Activated CD4-positive, alpha-beta memory T cell treated with anti-CD3 and anti-CD28 coated beads, Interleukin-2, amount 10 ng/mL, durations not matched to agents 7 days and 5 days (primary cell): ENCODE measurements at places on chromosomes 16 and 17. TPM values are rescaled to one million over a fixed set of nuclear protein-coding genes. Genes with fewer than 3 reads are reported as not detected.

DNA sequence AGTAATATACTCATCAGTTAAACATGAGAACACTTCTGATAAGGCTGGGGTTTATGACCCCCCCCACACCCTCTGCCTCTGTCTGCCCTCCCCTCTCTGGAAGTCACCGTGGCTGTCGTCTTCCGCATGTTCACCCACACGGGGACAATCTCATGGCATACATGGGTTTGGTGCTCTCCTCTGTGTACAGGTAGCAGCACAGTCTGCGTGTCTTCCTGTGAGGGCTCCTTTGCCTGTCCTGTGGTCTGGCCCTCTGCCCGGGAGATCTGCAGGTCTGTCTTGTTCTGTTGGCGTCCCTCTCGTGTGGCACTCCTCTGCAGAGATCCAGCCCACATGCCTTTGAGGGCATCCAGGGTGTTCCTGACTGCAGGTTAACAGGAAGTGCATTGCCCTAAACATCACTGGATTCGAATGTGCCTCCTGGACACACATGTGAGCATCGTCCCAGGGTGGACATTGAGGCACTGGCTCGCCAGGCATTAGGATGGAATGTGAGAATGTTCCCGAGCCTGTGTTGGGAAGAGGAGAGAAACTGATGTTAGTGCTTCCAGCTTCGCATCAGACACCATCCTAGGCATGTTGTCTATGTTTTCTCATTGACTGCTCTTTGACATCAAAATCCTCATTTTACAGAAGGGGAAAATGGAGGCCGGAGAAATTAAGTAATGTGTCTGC is 54.5 kb downstream of the NKD1 start:
- H3K4me1 ChIP-seq = peaks cover 3% of the 10 kb centered on the region
- DNase-seq = no peak
- H3K27me3 ChIP-seq = no peaks in the 10 kb centered on the region
- H3K27ac ChIP-seq = no peak overlapping the region

- H3K36me3 ChIP-seq = peaks cover 34% of the 10 kb centered on the region
- H3K27me3 ChIP-seq = no peaks in the 10 kb centered on the region
Measured at GRCh38 chr17:46092991-46093390, 93.9 kb downstream of the STH start.

DNA sequence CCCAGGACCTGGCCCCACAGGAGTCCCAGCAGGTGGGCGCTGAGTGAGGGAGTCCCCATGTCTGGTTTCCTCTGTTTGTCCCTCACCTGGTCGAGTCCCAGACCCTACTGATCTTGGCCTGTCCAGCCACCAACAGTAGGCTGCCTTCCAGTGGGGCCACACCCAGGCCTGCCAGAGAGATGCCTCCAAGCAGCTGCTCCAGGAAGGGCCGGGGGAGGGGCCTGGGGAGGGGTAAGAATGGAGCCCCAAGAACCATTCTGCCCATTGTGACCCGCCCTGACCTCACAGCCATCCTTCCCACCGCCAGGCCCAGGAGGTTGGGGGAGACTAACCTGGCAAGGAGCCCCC is 736 bp downstream of the SPATA20 start:
- peaks cover 19% of the 10 kb centered on the region for H3K27me3 ChIP-seq
- peak overlapping the region; percentile 73 for H3K4me3 ChIP-seq
- peaks cover 17% of the 10 kb centered on the region for H3K4me1 ChIP-seq
- no peak for DNase-seq

ERAL1 gene
- 34.6 TPM for total RNA-seq

DNA sequence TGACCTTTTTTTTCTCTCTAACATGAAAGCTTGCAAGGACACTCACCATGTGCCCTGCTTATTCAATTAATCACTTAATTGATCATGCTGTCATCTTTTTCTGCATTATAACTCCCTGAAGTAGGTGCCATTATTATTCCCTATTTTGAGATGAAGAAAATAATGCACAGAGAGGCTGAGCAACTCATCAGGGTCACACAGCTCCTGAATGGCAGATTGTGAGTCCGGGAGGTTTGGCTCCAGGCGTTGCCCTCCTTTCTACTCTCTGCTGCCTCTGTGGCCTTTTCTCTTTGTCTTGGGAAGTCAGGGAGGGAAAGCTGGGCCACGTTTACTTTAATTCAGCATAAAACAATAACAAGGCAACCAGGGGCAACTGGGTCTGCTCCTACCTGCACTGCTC is 17.2 kb upstream of the N4BP1 start:
- H3K4me3 ChIP-seq = no peak overlapping the region
- H3K4me1 ChIP-seq = peaks cover 34% of the 10 kb centered on the region
- H3K36me3 ChIP-seq = no peaks in the 10 kb centered on the region
- peaks cover 12% of the 10 kb centered on the region for H3K27me3 ChIP-seq
- H3K27ac ChIP-seq = no peak overlapping the region

DNA sequence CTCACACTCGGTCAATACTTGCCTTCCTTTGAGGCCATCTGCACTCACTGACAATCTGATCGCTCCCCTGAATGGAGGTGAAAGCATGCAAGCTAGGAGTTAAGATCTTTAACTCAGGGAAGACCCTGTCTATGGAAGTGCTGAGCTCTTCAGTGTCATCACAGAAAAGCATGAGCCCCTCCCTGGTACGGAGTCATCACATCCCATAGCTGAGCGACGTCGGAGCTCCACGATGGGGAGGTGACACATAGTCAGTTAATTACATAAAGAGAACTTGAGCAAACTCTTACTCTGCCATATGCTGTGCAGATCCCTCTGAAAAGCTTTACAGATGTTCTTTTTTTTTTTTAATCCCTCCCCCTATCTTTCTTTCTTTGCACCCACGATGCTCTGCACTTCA is 463.2 kb downstream of the WWOX start:
- no peaks in the 10 kb centered on the region for H3K27me3 ChIP-seq
- no peaks in the 10 kb centered on the region for H3K36me3 ChIP-seq
- DNase-seq = no peak
- peaks cover 11% of the 10 kb centered on the region for H3K4me1 ChIP-seq

- peaks cover 17% of the 10 kb centered on the region for H3K4me1 ChIP-seq
- H3K27me3 ChIP-seq = no peaks in the 10 kb centered on the region
- peaks cover 14% of the 10 kb centered on the region for H3K36me3 ChIP-seq
- no peak overlapping the region for H3K27ac ChIP-seq
- H3K4me3 ChIP-seq = no peak overlapping the region
Measured at GRCh38 chr17:45438931-45439610, 6.4 kb upstream of the ARHGAP27 start.

DNA sequence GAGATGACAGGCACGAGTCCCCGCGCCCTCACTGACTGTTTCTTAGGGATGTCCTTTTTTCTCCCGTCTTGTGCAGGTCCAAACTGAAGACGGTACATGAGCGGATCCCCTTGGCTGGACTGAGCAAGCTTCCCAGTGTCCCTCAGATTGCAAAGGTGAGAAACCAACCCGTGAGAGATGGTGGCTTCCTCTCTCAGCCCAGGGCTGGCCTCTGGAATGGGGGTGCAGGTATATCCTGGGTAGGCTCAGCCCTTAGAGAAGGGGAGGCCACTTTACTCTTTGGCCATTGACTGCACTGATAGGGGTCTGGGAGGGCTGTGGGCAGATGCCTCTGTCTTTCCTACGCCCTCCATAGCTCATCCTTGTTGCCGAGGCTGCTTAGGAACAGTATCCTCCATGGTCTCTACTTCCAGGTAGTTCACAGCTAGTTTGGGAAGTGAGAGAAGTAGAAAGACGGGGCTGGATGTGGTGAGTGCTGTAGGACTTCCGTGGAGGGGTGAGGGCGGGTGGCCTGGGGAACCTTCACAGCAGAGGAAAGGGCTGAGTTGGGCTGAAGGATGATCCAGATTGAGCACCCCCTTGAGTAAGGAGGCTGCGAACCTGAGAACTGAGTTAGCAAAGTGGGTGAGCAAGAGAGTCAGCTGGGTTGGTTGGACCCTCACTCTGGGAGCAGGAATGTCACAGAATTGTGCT is 83.0 kb downstream of the OR1D5 start:
- H3K4me3 ChIP-seq = no peak overlapping the region
- H3K27ac ChIP-seq = no peak overlapping the region
- H3K4me1 ChIP-seq = no peaks in the 10 kb centered on the region
- no peaks in the 10 kb centered on the region for H3K27me3 ChIP-seq

DNA sequence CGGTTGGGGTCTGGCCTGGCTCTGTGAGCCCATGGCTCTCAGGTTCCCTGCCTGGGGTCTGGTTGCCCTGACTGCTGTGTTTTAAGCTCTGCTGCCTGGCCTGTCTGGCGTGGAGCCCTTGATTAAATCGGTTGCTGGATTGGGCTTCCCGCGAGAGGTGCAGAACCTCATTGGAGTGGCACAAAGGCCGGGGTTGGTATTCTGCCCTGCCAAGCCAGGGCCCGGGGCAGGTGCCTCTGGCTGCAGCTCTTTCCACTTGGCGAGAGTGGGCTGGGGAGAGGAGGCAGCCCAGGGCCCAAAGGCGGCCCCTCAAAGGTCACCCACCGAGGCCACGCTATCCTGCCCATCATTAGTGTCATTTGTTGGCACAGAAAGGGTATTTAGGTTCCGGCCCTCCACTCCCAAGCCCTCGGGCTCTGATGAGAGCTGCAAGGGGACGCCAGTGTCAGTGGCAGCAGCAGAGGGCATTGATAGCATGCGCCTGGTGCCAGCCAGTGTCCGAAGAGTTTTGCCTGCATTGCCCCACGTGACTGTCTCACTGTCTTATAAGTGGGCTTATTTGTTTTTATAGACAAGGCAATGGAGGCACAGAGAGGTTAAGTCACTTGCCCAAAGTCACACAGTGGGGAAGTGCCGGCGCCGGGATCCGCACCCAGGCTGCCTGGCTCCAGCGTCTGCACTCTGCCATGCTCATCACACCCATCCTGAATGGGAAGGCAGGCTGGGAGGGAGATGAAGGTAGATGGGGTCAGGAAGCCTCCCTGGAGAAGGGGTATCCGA is 68.0 kb upstream of the CIBAR2 start:
- H3K27ac ChIP-seq = no peak overlapping the region
- H3K36me3 ChIP-seq = no peaks in the 10 kb centered on the region
- H3K4me3 ChIP-seq = no peak overlapping the region
- H3K4me1 ChIP-seq = no peaks in the 10 kb centered on the region
- H3K27me3 ChIP-seq = peaks cover 9% of the 10 kb centered on the region

- no peak overlapping the region for H3K4me3 ChIP-seq
- H3K27me3 ChIP-seq = no peaks in the 10 kb centered on the region
Measured at GRCh38 chr17:79290726-79291125, 216.1 kb downstream of the ENGASE start.

HSD17B1 gene
- total RNA-seq = 0.73 TPM

KRTAP2-2 gene
- total RNA-seq = not detected

DNA sequence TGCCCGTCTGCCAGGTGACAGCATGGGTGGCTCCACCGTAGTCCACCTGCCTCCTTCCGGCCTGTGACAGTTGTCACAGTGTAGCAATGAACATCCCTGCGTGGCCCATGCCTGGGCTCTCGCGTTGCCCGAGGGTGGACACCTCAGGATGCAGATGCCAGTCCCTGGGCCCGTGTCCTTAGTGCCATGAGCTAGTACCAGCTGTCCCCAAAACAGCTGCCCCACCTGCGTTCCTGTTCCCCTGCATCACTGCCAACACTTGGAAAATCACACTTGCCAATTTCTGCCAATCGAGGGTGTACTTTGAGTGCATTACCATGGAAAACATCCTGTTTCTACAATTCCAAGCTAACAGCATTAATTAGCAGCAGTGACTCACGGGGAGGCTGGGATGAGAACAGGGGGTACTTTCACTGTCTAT is 9.0 kb upstream of the C16orf95 start:
- H3K36me3 ChIP-seq = no peaks in the 10 kb centered on the region
- DNase-seq = no peak
- no peak overlapping the region for H3K27ac ChIP-seq
- no peak overlapping the region for H3K4me3 ChIP-seq
- peaks cover 6% of the 10 kb centered on the region for H3K4me1 ChIP-seq
- no peaks in the 10 kb centered on the region for H3K27me3 ChIP-seq

TIMP2 gene
- 3.3 TPM for total RNA-seq

- H3K4me3 ChIP-seq = no peak overlapping the region
- no peak for DNase-seq
- H3K4me1 ChIP-seq = peaks cover 47% of the 10 kb centered on the region
- H3K27ac ChIP-seq = no peak overlapping the region
- no peaks in the 10 kb centered on the region for H3K36me3 ChIP-seq
Measured at GRCh38 chr17:77694391-77695363, 263.8 kb upstream of the TNRC6C start.
